Activated CD4-positive, alpha-beta T cell treated with anti-CD3 and anti-CD28 coated beads, Interleukin-2, amount 50 U/mL, for 16 hours (primary cell): ENCODE measurements at places on chromosomes 1 and 21.

- no peak for DNase-seq
Observed at GRCh38 chr1:47867438-47868347, 129.5 kb downstream of the TRABD2B start.

- DNase-seq, result no peak
Observed at GRCh38 chr1:21668232-21668950, 766 bp downstream of the RAP1GAP start.

- DNase-seq, result no peak
Observed at GRCh38 chr1:243457363-243457982, 201.6 kb downstream of the SDCCAG8 start.

GRCh38 chr1:201625851-201626251, 86.9 kb downstream of the NAV1 start:
- no peak for DNase-seq

GRCh38 chr1:117146575-117147340, 25.2 kb upstream of the TRIM45 start:
- no peak for DNase-seq

- no peak for DNase-seq
Observed at GRCh38 chr1:92505015-92505692, 18.4 kb upstream of the GFI1 start.

DNA sequence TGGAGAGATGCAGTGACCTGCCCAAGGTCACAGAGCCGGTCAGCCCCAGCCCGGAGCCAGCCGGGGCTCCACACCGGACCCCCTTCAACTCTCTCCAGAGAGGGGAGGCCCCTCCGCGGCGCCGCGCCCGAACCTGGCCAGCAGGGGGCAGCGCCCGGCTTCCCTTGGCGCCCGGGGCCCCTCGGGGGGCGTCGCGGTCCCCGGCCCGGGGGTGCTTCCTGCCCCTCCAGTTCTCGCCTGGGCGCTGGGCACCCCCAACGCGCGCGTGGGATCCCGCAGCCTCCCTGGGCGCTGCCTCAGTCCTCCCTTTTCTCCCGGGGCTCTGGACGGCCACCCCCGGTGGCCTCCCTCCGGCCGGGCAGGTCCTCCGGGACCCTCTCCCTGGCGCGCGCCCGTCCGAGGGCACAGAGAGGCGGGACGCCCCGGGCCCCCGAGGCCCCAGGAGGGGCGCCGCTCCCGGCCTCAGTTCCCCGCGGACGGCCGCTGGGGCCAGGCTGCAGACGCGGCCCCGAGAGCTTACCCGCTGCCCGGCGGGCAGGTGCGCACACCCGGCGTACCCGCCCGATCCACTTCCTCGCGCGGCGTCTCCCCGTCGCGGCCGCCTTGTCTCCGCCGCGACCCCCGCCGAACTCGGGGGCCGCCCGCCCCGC, 406 bp downstream of the HTR1D start:
- no peak for DNase-seq

GRCh38 chr1:201275253-201275666, 8.0 kb upstream of the PKP1 start:
- DNase-seq, result no peak

GRCh38 chr1:201598396-201598795, 59.5 kb downstream of the NAV1 start:
- no peak for DNase-seq

GRCh38 chr1:235838021-235838420, 28.7 kb downstream of the LYST start:
- DNase-seq, result no peak

GRCh38 chr1:228274452-228275178, 66.8 kb downstream of the OBSCN start:
- no peak for DNase-seq

- no peak for DNase-seq
Observed at GRCh38 chr1:26907071-26907917, 6.5 kb downstream of the NR0B2 start.

DNA sequence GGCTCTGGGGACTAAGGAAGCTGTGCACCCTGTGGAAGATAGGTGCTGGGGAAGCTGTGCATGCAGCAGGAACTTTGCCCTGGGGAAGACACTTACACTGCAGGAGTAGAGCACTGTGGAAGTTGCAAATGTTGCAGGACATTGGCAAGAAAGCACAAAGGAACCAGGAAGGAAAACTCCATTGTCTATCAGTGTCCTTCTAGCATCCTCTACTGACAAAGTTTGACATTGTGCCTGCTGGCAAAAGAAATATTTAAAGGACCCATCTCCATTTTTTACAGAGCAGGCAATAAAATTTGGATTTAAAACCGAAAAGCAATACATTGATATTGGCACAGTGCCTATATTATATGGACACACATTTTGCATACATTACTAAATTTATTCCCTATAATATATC, 394.1 kb downstream of the PBX1 start:
- DNase-seq, result no peak

DNA sequence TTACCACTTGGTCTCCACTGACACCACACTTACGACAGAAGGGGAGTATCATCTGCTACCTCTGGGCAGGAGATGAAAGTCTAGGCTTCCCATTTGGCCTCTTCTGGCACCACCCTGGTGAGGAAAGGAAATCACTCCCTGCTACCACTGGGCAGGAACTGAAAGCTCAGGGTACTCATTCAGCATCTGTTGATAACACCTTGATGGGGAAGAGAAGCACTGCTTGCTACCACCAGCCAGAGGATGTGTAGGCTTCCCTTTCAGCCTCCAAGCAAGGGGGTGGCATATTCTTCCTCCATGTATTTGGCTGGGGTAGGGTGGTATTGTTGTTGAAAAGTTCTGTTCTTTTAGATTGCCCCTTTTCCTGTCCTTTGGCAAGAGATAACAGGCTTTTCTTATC, 115.0 kb downstream of the ACBD6 start:
- DNase-seq, result peak; percentile 17

GRCh38 chr1:156316909-156317308, 17.8 kb upstream of the VHLL start:
- DNase-seq, result no peak

DNA sequence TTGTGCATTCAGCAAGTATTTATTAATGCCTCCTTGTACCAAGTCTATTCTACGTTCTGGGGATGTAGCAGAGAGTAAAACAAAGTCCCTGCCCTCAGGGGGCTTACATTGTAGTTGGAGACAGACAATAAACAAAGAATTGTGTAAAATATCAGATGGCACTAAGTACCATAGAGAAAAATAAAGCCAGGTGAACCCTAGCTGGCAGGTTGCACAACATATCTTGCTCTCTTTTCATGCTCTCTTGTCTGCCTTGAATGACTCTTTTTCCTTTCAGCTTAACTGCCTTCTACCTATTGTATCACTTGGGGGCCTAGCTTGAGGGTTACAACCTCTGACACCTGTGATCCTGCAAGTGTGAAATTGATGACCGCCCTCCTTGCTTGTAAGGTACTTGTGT, 20.7 kb upstream of the FASLG start:
- no peak for DNase-seq

DNA sequence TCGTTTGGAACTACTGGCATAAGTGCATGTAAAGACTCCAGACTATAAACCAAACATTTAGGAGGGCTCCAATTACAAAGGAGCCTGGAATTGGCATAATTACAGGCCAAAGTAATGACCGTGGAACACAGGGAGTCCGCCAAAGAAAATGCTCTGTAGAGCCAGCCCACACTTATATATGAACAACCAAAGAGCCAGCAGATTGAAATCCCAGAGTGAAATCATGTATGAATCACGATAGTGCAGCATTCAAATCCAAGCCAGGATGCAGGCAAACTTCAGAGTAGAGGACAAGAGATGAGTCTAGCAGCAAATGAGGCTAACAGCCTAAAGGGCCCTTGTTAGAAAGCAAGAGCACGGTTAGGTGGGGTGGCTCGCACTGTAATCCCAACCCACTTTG, 13.1 kb downstream of the VPS26C start:
- no peak for DNase-seq

DNA sequence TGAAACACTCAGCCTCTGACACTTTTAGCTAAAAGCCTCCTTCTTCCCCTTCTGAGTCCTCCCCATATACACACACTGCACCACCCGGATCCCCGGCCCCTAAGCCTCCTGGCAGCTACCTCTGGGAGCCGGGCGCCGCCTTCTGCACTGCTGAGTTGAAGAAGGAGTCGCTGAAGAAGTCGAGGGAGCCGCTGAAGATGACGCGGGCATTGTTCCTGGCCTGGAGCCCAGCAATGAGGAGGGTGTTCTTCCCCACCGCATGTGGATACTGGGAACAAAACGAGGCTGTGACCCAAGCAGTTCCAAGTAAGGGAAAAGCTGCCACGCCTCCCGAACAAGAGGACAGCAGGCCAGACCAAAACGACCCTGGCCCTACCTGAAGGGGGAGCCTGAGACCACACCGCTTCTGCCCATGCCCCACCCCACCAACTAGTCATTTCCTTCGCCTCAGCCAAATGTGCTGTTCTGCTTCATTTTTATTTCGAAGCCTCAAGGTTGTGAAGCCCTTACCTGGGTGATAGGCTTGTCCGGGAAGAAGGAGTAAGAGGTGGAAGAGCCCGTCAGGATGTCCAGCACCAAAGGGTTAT, 7.0 kb downstream of the DDOST start:
- no peak for DNase-seq

DNA sequence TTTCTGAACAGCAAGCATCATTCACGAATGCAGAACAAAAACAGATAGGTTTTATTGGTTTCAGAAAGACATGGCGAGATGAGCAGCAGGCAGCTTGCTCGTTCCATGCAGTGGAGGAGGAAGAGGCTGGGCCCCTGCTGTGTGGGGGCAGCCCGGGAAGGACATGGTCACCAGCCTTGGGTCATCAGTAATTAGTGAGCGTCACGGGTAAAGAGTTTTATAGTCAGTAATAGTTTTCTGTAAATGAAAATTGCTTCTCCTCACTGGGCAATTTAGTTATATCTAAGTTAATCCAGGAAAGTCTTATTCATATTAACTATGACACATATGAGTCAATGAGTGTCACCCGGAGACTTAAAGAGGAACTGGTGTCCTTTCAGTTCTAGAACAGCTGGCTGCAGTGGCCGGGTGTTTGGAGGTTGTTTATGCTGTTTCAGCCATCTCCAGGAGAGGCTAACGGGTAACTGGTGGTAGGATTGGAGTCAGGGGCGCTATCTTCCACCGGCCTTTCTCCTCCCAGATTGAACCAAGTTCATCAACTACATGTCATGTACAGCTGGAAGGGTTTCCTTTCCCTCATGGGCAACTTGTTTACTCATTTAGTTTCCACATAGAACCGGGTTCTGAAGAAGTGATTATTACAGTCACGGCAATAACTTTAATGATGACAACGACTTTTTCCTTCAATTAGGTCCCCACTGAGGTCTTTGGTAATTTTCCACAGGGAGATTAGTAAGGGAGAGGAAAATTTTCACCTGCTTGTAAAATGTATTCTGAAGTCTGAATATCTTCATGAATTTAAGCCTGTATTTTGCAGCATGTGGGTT, 34.6 kb upstream of the SLC45A1 start:
- peak; percentile 62 for DNase-seq
